ENCODE measurements at places on chromosomes 12 and 14.

- no peak for DNase-seq
Observed at GRCh38 chr14:71163050-71163841, 256.0 kb downstream of the PCNX1 start.

- DNase-seq: no peak
Observed at GRCh38 chr14:35855876-35856481, 29.8 kb downstream of the BRMS1L start.

DNA sequence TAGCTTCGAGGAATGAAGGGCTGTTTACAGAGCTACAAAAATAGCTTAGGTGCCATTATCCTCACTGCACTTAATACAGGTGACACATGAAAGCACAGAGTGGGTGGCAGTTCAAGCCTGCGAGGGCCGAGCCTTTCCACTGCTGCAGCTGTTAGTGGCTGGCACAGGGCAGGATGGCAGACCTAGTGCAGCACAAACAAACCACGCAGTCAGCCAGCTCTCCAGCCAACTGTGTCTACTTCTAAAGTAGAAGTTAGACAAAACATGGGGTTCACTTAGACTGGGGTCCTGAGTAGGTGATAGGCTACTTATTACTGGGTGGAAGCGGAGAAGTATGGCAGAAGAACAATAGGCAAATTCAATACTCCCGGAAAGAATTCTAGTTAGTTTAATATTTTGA is 95.4 kb downstream of the DUSP16 start:
- peak; percentile 29 for DNase-seq

DNA sequence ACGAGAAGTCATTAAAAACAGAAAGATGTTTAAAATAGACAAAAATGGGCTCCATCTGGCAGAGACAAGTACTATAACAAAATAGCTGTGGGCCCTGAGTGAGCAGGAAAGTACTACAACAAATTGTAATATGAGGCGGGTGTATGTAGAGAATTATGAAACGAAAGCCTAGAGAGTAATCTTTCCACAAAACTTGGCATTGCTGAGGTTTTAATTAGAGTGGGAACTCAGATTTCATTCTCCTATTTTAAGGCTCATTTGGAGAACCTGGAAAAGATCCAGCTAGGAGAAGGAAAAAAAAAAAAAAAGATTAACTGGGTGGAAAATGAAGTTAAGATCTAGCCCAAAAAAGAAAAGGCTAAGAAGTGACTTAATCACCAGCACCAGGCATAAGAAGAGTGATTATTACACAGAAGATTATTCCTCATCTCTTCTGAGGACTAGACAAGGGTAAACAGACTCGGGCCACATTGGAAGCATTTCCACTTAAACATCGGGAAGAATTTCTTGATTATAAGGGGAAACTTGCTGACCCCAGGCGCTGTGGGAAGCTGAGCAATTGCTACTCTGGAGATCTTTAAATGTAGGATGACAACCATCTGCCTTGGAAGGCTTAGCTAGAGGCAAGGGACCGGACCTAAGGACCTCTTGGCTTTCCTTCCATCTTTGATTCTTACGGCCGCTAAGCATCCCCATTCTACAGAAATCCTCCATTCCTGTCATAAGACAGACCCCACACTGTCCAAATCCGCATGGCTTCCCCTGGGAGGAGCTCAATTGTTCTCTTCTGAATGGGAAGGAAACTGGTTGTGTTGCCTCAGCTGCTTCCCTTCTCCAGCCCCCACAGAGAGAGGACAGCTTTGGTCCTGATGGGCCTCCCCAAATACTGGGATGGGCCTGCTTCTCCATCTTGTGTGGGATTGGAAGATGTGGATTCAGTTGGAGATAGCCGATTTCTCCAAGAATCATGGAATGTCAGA is 40.6 kb downstream of the IGF1 start:
- DNase-seq: no peak

DNA sequence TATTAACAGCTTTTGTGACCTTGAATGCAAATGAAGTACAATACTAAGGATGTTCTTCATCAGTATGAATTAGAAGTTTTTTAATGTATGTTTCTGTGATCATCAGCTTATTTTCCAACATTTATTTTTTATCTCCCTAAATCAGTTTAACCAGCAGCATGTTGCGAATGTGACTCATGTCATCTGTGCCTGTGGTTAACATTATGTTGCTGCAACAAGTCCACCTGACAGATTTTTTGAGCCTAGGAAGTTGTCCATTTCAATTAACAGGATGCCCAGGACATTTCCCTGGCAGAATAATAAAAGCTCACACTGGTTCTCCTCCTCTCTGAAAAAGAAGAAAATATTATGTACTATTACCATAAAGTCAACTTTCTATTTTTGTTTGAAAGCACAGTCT is 155.5 kb downstream of the SYT1 start:
- DNase-seq: no peak

DNA sequence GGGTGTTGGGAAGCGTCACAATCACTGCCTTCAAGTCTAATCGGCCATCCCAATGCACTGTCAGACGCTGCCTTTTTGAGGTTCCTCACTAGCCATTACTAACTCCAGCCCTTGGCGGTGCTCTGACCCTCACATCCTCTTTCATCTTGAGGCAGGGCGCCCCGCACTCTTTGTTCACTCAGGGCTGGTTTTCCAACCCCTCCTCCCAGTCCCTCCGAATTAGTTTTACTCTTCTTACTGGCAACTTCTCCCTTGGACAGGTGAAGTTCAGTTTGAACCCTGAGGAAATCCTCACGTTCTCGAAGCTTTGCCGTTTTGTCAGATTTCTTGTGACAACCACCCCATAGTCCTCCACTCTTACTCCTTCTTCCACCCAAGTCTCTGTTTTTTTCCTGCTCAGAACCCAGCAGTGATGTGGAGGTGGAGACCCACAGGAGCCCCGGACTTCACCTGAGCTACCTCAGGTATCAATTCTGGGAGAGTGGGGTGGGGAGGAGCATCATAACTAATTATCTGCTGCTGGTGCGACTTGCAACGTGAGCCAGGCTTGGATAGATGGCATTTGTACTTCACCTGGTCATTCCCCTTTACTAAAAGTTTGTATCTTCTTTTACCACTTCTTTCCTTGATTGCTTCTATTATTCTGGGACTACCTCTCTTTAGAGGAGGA is 757 bp downstream of the ZC3H10 start:
- DNase-seq: no peak

DNA sequence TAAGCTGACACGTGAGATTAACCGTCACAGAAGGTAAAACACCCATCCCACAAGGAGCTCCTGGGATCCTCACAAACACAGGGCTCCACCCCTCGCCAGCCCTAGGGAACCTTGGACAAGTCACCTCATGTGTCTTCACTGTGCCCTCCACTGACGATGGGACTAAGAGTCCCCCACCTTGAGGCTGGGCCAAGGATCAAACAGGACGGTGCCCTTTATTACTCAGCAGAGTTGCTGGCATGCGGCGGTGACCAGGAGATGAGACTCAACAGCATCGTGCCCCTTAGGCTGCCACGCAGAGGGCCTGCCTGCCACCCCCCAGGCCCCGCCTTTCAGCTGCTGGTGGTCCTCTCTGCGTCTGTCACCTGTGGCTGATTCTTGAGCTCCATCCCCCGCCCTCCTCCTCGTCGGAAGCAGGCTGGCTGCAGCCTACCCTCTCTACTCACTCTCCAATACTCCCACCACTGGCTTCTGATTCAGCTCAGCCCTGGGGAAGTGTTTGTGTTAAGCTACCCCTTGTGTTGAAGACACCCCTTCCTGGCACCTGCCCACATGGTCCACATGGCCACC is 105.2 kb downstream of the DICER1 start:
- no peak for DNase-seq

DNA sequence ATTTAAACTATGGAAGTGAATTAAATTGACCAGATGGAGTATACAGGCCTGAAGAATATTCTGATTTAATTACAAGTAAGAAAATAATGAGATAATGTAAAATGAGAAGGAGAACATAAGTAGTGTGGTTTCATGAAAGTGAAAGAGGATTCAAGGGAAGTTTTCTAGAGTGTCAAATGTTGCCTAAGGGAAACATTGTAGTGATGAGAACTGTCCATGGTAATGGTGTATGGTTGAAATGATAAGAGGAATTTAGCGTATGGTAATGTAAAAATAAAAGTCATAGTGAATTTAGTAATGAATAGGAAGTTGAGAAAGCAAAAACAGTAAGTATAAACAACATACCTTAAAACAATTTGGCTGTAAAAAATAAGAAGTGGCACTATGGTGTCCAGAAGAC is 1954.6 kb upstream of the FLRT2 start:
- DNase-seq: no peak

DNA sequence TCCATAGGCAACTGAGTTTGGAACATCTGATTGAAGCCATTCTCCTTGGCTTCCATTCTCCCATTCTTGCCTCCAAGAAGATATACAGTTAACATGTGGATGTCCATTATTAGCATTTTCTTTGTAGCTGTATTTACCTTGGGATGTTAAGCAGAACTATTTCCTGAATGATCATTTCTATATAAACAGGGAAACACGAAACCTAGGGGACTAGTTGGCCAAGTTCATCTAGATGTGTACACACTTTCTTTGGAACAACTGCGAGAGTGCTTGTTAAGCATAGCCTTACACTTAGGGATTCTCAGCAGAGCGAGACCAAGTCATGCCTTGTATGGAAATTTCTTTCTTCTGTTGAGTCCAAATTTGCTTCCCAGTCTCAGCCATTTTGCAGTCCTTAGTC is 42.1 kb downstream of the DRAM1 start:
- no peak for DNase-seq

DNA sequence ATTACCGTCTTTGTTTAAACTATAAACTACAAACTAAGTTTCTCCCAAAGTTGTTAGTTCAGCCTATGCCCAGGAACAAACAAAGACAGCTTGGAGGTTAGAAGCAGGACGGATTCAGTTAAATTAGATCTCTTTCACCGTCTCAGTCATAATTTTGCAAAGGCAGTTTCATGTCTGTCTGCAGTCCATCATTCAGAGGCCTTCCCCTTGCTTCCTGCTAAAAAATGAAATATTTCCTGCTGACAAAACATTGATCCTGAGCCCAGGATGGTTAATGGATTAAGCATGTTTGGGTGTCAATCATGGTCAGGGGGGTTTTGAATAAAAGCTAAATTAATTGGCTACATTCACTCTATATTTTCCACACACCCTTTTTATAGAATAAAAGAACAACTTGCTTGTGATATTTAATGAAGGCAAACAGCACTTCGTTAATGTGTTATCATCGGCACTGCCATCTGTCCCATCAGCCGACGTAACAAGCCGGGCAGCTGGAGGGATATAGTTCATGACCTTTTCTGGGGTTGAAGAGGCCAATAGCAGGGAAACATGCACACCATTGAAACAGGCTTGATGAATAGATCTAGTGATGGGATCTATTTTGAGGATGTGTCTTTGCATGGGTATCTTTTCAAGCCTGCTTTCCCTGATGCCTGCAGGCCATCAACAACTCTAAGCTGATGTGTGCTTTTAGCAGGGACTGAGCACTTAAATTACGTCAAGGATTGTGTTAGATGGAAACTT is 521.3 kb upstream of the TMEM132C start:
- no peak for DNase-seq

- DNase-seq: no peak
Observed at GRCh38 chr12:92719674-92720073, 16.9 kb downstream of the PLEKHG7 start.

- DNase-seq: no peak
Observed at GRCh38 chr14:31746326-31746725, 185.1 kb downstream of the NUBPL start.

GRCh38 chr12:88952562-88952942 is 372.3 kb upstream of the KITLG start:
- DNase-seq: no peak

GRCh38 chr12:97854477-97854876 is 391.9 kb downstream of the RMST start:
- no peak for DNase-seq

- DNase-seq: no peak
Observed at GRCh38 chr12:119288576-119288975, 46.0 kb upstream of the CCDC60 start.

- DNase-seq: no peak
Observed at GRCh38 chr14:97854918-97855317, 1057.7 kb downstream of the VRK1 start.

DNA sequence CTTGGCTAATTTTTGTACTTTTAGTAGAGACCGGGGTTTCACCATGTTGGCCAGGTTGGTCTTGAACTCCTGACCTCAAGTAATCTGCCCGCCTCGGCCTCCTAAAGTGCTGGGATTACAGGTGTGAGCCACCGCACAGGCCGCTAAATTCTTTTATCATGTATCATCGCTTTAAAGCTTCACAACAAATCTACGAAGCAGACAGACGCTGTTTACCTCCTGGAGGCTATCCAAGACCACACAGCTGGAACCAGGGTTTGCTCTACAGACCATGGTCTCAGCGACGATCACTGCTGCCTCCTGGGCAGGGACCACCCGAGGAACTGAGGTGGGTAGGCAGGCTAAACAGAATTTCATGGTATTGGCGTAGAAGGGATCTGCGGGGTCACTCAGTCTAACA is 27.2 kb downstream of the KRT80 start:
- DNase-seq: no peak

GRCh38 chr14:64766430-64767151 is 62.4 kb downstream of the PLEKHG3 start:
- no peak for DNase-seq
